Body of pancreas (tissue), 4 donors: ENCODE measurements at places on chromosomes 7 and 10. TPM values are rescaled to one million over a fixed set of nuclear protein-coding genes. Genes with fewer than 3 reads are reported as not detected.

DNA sequence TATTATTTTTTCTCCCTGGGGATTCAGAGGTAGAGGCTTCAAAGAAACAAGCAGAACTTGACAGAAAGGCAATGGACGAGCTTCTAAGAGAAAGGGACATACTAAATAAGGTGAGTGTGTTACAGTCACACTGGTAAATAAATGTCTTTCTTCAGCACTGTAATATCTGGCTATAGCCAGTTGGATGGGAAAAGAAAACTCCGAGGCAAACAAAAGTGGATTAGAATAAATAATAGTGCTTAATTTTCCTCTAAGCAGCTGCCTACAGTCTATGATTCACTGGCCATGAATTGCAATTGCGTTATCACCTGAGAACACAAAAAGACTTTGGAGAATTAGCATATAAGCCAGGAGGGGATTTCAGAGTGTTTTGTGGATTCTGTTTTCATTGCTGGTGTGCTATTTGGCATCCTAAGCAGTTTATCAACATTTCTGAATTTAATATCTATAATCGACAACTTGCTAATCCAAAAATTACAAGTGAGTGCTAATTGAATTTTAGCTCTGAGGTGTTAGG is 23.2 kb downstream of the CFAP58 start:
- no peak for DNase-seq

DNA sequence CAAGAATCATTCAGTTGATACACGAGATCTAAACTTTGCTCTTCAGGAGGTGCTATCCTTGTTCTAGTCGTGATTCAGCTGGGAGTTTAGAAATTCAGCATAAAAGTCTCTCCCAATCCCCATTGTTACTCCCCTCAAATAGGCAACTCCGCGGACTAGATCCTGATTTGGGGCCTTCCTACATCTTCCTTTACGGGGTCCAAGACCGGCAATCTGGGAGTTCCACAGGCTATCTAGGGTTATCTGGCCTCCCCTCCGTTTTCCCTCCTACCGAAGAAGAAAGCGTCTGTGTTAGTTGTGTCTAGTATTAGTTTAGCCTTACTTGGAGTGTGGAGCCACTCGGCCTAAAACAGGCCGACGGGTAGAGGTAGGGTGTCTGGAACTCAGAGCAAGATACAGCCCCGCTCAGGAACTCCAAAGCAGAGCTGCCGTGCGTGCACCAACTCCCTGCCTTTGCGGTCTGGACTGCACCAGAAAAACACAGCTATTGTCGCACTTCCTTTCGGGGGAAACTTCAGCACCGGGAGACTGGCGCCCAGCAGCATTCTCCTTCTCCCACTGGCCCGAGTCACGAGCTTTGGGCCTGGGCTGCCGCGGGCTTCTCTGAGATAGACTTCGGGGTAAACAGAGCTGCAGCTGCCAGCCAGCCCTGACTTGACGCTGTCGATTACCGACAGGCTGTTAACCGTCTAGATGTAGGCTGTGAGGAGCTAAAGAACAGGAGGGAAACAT is 1.5 kb upstream of the DLX5 start:
- peak; percentile 23 for DNase-seq

DNA sequence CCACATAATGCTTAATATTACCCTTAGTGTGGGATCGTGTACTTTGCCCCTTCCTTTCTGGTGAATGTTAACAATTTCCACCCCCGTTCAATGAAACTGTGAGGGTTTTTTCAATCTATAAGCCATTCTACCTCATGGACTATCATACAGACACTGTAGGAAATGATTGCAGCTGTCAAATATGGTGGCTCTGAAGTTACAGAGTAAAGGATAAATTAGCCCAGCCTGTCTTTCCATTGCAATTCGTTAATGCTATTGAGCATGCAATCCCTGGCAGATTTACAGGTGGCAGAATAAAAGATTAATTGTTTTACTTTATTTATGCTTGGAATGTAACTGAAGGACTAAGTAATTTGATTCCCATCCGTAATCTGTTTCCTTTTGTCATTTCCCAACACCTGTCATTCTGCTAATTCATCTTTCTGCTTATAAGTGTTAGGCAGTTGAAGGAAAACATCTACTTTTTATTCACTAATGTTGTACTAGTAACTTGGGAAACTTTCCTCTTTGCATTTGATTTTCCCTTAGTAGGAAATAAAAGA is 1211.6 kb upstream of the LRRN3 start:
- no peak for DNase-seq

DNA sequence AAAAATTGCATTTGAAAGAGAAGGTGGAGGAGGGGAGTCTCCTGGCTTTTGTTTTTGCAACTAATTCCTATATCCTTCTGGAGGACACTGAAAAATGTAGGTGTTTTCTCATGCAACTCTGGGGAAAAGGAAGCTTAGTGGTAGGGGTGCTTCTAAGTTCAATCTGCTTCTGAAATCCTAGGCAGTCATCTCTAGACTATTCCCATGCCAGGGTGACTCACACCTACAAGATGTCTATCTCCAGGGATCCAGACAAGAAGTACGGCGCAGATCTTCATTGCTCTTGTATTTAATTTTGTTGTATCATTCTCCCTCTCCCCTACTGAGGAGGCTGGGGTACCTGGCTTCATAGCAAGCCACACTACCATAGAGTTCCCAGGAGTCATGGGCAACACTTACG is 258.8 kb downstream of the PHF14 start:
- DNase-seq: no peak

DNA sequence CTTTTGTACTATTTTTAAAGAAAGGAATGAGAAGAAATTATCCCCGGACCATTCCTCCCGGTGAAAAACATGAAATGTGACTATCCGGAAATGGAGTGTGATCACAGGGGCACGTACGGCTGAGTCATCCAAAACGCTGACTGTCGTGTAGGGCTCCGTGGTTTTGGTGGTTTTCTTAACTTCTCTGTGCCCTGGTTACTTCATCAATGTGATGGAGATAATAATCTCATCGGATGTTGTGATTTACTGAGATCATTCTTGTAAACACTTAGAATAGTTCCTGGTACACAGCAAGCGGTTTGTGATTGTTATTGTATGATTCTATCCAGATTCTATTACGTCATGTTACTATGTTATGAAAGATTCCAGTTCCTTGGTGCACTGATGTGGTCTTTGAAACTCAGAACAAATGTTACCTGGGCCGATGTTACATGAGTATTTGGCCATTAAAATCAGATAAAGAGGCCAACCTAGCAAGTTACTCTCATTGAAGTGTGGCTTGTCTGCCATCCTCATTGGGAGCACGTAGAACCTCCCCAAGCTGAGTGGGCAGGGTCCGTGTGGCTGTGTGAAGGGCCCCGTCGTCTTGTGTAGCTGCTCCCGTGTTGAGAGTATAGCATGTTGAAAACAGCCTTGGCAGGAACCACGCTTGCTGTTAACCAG is 99.5 kb downstream of the CAMK1D start:
- DNase-seq: no peak

DNA sequence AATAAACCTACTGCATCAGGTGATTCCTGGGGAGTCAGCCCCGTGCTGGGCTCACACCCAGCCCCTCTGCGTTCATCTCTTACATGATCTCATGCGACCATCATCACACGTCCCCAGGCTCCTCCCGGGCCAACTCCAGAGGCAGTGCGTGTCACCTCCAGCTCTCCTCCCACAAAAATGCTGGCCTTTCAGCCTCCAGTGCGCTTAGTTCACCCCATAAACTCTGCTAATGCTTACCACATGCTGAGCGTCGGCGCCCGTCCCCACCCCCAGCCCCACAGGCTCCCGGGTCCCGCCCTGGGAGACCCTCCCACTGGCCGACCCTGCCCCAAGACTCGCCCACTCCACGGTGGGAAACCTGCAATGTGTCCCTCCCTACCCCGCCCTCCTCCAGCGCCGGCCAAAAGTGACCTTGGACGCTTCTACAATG is 816 bp upstream of the SDK1 start:
- no peak for DNase-seq

- no peak for DNase-seq
Observed at GRCh38 chr10:72682638-72683037, 9.3 kb upstream of the MCU start.

GRCh38 chr7:131903315-131903714 is 346.9 kb upstream of the PODXL start:
- DNase-seq: no peak

GRCh38 chr7:107917763-107918651 is 27.0 kb downstream of the DLD start:
- no peak for DNase-seq

The FANK1 gene
- total RNA-seq: 7.3 TPM

The HOXA2 gene
- total RNA-seq: 0.66 TPM

The PLEKHS1 gene
- 6.2 TPM for total RNA-seq

The PTF1A gene
- 48.3 TPM for total RNA-seq
